ENCODE measurements at places on chromosomes 12 and 14. TPM values are rescaled to one million over a fixed set of nuclear protein-coding genes. Genes with fewer than 3 reads are reported as not detected.

AVPR1A gene
- 0.23 TPM for total RNA-seq

ADCY6 gene
- total RNA-seq: 93.2 TPM

CAPZA3 gene
- total RNA-seq: not detected

APEX1 gene
- total RNA-seq: 93.7 TPM

CPNE8 gene
- 26.8 TPM for total RNA-seq

SYNDIG1L gene
- 0.09 TPM for total RNA-seq

FAM90A1 gene
- total RNA-seq: not detected

ZC2HC1C gene
- 8.9 TPM for total RNA-seq

- no peak for DNase-seq
Measured at GRCh38 chr12:44837114-44837755, 38.9 kb downstream of the NELL2 start.

GRCh38 chr14:62017651-62018230 is 255.5 kb downstream of the SNAPC1 start:
- DNase-seq: no peak

DNA sequence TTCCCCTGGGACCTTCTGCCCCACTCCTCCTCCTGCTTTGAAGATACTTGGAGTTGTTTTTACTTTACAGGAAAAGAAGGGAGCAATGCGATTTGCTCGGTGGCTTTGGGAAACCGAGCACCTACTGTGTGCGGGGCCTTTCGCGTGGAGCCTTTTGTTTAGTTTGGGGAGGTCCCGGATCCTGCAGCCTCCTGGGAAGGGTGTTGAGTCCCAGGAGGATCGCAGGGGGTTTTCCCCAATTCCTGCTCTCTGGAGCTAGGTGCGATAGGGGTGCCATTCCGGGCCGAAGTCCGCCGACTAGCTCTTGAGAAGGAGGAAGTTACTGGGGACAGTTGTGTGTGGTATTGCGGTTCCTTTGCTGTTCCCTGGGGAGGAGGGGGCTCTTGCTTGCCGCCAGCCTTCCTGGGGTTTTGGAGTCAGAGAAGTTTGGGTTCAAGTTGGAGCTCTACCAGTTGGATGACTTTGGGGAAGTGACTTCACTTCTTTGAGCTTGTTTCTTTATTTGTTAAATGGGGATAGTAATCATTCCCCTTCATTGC is 1.1 kb downstream of the BRI3BP start:
- DNase-seq: no peak

GRCh38 chr14:103594265-103594664 is 31.5 kb downstream of the COA8 start:
- no peak for DNase-seq

DNA sequence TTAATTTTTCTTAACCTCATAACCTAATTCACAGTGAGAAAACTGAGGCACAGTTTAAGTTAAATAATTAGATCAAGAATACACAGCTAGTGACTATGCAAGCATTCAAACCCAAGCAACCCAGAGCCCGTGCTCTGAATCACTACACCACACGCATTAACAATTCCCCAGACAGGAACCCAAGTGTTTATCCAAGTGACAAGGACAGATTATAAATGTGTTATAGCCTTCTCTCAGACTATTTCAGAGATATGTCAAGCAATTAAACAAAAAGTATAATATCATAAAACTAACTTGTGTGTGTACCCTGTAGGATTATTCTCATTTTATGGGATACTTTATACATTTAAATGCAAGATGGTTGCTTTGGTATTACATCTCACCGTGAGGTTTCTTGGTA is 43.8 kb downstream of the MED13L start:
- DNase-seq: no peak

DNA sequence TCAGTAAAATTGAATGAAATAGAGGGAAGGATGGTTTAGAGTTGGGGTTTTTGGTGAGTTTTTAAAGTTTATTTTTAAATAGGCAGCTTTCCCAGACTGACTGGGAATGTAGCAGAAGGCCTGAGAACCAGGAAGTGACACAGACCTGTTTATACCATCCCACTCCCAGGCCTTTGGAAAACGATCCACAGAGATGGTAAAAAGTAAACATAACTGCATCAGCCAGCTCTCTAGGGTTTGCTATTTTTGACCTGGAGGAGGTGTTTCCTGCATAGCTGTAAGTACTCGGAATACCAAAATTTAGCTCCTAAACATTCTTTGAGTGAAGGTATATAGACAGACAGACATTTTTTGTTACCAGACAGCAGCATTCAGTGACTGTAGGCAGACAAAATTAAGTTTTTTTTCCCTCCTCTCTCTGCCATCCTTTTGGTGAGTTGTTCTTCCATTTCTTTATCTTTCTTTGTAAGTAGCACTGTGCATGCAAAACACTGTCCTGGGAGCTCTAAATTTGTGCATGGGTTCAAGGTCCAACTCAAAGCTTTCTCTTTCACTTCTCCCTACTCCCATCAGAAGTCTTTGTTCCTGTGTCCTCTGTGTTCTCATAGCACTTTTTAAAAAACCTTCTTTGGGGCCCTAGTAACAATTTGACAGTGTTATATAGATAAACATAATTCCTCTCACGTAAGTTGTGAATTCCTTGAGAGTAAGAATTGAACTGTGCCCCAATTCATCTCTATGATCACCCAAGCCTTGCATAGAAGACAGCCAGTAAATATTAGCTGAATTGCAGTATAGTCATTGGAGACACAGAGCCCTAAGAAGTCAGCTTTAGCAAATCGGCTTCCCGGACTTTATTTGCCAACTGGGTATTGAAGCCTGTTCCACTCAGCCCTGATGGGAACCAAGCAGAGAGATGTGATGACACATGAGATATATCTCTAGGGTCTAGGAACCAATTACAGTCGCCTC is 37.4 kb downstream of the SUSD6 start:
- DNase-seq: no peak

DNA sequence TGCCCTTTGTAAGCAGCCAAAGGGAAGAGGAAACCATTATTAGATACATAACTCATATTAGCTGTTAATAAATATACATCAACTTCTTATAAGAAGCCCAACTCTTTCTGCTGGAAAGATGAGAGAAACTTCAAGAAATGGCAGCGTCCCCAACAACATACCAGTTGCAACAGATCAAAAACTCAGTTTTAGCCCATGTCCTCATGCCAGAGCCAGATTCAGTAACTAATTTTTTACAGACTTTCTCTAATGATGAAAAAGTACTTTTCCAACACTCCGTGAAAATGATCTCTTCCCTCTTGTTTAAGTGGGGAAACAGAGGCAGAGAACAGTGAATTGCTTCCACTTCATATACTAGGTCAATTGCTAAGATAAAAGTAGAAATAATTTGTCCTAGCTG is 206.8 kb upstream of the NUDT4 start:
- DNase-seq: no peak

DNA sequence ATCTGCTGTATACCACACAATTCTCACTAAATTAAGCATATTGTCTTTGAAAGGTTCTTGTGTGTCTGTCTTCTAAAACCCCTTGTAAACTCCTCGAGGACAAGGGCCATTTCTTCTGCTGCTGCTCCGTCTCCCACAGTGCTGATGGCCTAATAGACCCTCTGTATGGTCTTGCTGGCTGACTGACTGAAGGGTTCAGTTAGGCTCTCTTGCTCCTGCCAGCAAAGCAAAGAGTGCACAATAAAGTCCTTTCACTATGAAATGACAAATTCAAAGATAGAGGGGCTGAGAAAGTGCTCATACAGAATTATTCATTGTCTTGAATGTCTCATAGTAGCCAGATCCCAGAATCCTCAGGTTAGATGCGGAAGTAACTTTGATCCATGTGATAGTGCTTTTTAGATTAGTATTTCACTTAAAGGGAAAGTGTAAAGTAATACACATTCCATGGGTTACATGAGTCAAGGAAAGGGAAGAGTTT is 14.2 kb upstream of the RIOX1 start:
- DNase-seq: no peak

DNA sequence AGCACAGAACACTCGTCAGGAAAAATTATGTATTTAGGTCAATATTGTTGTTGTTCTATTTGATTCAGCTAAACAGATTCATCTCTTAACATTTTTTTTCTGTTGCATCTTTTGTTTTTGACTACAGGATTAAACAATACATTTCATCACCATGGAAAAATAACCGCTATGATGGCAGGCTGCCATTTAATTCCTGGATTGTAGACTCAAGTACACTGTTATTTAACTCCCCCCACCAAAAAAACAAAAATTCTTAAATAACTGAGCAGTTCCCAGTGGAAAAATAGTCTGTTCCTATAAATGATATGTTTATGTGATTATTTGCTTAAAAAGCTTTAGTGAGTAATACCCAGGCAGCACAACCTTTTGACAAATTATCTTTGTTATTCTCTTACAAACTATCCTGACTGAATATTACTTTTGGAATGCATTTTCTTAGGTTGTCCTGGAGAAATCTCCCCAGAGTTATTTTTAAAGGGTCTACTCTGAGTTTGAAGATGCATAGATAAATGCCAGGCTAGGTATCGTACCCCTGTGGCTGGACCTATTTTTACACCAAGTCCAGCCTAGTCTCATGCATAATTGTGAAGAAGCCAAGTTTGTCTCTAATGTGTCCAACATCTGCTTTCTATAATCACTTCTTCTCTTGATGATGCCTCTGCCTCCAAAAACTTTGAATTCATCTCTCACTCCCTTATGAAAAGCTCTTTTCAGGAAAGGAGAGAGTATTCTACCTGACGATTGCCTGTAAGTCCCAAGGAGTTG is 3.7 kb downstream of the KERA start:
- no peak for DNase-seq

GRCh38 chr12:69698769-69699540 is at the start of gene BEST3:
TSS of gene BEST3 (minus strand) at chr12:69699303. CDS start at chr12:69697798, 1,505 bp downstream.
- DNase-seq: no peak

DNA sequence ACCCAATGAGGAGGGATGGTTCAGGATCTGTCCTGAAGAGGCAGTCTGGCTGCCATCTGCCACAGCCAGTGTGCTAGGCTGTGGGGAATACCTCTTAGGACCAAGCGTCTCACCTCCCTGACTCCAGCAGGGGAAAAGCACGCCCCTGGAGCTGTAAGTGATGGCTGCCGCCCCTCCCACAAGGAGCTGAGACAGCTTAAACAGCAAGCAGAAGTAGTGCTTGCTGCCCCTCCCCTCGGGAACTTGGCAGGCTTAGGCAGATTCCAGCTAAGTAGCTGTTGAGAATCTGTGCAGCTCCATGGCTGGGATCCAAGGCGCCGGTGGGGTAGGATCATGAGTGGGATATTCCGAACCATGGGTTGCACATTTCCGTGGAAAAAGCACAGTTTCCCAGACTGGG is 360.4 kb upstream of the MDGA2 start:
- DNase-seq: no peak

DNA sequence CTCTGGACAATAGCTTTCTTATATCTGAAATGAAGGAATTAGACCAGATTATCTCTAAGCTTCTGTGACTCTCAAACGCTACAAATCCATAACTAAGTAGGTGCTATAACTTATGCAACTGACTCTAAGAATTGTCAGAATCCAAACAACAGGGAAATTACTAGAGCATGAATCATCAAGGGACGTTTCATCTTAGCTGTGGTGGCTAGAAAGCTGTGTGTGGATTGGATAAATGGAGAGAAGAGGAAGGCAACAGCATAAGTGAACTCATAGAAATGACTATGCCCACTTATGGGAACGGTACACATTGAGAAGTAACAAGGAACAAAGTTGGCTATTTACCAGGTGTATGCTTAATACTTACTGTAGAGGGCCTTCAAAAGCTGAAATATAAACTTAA is 96.0 kb upstream of the NEDD1 start:
- no peak for DNase-seq

GRCh38 chr12:18277196-18277595 is 15.9 kb downstream of the PIK3C2G start:
- no peak for DNase-seq

- no peak for DNase-seq
Measured at GRCh38 chr12:115973066-115973465, 304.4 kb downstream of the MED13L start.

DNA sequence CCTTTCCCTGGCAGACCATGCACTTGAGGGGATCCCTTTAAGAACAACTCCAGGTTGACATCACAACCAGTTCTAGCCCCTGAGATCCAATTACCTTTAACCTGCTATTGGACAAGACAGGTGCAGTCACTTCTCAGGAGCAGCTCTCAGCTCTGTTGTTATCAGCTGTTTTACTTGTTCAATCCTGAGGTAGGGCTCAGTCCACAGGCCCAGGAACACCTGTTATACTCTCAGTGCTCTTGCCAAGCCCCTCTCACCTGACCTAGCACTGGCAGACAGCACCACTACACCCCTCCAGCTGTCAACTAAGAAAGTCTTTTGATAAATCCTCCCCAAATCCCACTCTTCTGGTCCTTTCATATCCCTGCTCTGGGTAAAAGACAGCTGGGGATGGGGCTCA is 163.9 kb upstream of the TMTC2 start:
- no peak for DNase-seq

DNA sequence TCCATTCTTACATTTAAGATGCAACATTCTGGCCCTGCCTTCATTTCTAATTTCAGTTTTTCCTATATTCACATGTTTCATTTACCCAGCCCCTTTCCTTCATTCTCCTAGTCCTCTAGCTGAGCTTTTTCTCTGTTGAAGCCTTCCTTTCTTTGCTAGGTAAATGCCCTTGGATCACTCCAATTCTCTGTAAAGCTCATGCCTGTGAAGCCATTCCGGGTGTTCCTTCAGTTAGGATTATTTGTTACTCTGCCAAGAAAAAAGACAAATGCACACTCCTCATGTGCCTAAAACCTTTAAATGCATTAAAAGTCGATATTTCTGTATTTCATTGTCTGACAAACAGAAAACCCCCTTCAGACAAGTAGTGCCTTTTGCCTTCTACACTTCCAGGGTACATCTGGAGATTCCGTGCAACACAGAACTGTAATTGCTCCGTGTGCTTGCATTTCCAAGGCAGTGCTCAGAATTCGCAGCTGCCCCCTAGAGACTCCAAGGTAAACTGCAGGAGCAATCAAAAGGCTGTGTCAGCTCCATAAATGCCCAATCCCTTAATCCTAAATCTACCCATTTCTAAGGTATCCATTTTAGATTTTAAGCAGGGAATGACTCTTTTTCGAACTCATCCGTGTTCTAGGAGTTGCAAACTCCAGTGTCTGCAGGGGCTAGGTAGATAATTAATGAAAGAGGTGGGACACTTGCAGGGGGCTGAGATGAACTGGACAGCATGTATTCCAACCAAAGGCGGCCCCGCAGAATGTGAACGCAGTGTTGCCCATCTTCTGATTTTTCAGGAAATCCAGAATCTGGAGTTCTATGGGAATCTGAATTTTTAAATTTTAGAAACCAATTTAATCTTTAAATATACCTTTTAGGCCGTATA is 320.2 kb downstream of the GRIN2B start:
- peak; percentile 40 for DNase-seq

DNA sequence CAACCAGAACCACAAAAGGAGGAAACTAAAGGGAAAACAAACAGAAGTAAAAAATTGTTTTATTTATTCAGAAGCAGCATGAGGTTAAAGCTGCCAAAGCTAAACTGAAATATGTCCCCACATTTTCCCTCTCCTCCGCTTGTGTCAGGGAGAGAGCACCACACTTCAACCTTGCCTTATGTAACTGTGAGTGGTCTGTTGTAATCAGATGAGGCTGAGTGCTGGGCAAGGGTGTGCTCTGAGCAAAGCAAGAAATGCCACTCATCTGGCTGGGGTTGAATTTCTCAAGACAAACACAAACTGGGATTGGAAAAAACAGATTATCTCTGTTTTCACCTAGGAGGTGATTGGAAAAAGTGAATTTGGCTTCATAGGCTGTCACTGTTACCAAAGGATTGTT is 12.2 kb downstream of the CAPZA3 start:
- DNase-seq: no peak
